Stimulated activated CD4-positive, alpha-beta T cell treated with anti-CD3 and anti-CD28 coated beads, Interleukin-1b, Interleukin-23, amount 100 ng/mL, for 24 hours (primary cell): ENCODE measurements at places on chromosomes 11 and 22.

- no peak for DNase-seq
Observed at GRCh38 chr11:118156531-118157185, 4.0 kb upstream of the SCN4B start.

GRCh38 chr11:65419772-65420481 lies 2.7 kb upstream of the NEAT1 start:
- DNase-seq, result peak; percentile 48

- DNase-seq, result no peak
Observed at GRCh38 chr11:65293909-65294381, 20.7 kb upstream of the CDC42EP2 start.

DNA sequence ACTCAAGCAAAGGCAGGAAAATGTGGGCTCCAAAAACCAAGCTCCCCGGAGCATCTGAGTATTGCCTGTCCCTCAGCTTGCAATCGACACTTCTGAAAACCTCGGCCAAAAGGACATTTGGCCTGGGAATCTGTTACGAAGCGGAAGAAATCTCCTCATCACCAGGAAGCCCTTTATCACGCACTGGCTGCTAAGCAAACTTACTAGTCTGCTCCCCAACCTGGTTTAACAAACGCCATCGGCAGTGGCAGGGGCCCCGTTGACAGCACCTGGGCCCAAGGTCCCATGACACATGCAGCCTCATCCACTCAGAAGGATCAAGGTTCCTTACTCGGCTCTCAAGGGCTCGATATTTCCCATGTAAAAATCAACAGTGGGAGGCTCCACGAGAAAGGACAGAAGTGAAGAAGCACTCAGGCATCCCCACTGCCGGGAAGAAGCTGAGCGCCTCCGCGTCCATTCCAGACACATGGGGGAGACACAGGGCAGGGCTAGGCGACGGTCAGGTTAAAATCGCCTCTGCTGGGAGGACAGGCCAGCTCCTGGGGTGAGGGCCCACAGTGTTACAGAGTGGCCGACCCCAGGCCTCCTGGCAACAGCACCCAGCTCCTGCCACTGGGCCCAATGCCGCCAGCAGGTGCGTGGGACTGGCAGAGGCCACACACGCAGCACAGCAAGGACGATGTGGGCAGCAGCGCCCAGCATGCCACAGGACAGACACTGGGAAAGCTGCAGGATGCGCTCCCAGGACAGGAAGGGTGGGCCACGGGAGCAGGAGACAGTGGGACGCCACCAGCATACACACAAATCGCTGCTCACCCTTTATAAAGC lies 27.1 kb downstream of the BRD1 start:
- no peak for DNase-seq

DNA sequence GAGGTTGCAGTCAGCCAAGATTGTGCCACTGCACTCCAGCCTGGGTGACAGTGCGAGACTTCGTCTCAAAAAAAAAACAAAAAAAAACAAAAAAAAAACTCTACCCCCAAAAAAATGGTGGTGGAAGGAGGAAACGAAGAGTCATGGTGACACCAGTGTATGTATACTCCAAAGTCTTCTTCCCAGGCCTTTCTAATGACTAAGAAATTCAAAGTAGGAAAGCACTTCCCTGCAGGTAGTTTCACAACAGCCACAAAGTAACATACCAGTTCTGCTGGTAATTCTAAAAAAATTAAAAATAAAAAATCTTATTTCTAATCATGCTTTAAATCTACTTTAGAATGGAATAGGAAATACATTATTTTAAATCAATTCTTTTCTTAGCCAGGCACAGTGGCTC lies 72.6 kb downstream of the DENND5A start:
- no peak for DNase-seq

- no peak for DNase-seq
Observed at GRCh38 chr11:115198321-115198741, 305.9 kb downstream of the CADM1 start.

DNA sequence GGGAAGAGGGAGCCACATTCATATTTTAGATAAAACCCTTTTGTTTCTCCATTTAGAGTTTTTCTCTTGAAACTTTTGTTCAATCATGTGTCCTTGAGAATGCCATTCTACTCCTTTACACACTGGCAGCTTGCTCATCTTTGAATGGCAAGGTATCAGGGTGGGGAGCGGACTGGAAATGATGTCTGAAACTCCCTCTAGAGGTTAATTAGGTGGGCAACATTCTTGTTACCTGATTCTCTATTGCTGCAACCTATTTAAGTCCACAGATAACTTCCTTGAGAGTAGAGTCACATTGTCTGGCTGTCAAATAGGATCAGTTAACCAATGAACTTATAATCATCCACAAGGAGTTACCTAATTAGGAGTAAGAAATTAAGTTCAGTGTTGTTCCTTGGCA lies 533.6 kb upstream of the API5 start:
- no peak for DNase-seq

GRCh38 chr22:49666146-49666809 lies 161.4 kb downstream of the BRD1 start:
- DNase-seq, result no peak

- DNase-seq, result no peak
Observed at GRCh38 chr11:1130276-1131032, 27.3 kb upstream of the MUC5AC start.

GRCh38 chr11:100273066-100273815 lies 413.8 kb upstream of the ARHGAP42 start:
- no peak for DNase-seq

DNA sequence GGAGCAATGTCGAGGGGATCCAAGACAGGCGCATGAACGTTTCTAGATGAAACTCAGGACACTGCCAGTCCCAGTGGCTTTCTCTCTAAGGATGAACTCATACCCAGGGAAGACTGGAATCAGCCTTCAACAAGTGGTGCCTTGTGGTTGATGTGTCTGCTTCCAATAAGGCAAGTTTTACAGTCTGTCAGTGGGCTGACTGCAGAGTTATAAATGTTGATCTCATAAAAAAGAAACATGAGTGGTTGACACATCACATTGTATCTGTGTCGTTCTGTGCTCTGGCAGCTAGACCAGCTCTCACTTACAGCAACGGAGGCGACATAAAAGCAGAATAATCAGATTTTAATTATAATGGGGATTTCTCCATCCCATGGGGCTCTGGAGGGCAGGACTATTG lies 96.7 kb downstream of the SNX19 start:
- DNase-seq, result no peak

DNA sequence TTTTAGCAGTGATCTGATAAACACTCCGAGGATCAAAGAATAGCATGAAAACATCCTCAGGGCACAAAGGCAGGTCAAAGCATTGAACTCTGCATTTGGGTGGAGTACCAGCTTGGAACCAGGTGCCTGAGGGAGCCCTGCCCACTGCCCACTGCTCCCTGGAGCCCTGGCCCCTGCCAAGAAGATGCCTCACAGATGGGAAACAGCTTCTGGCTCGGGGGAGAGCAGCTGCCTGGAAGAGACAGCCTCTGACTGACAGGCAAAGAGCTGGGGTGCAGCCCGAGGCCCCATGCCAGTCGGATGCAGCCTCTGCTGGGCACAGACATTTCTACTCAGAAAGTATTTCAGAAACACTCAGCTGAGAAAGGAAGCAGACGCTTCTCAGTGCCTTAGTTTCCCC lies 13.2 kb downstream of the LMO1 start:
- DNase-seq, result no peak

DNA sequence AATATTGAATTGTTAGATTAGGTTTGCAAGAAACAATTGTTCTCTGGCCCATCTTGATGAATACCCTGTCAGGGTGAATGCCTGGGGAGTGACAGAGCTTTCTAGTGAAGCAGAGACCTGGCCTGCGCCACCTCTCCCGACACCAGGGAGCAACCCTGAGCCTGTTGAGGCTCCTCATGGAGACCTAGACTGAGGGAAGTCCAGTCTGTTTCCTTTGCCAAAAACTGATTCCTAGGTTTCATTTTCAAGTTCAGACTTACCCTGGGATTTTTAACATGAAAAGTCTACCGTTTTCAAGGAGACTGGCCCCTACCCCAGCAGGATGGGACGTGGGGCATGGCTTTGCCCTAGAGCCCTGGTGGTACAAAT lies 173.7 kb upstream of the SORL1-AS1 start:
- no peak for DNase-seq

GRCh38 chr22:42895541-42895981 lies 38.5 kb upstream of the ARFGAP3 start:
- no peak for DNase-seq

GRCh38 chr22:37747080-37747714 lies 50.3 kb downstream of the TRIOBP start:
- no peak for DNase-seq

DNA sequence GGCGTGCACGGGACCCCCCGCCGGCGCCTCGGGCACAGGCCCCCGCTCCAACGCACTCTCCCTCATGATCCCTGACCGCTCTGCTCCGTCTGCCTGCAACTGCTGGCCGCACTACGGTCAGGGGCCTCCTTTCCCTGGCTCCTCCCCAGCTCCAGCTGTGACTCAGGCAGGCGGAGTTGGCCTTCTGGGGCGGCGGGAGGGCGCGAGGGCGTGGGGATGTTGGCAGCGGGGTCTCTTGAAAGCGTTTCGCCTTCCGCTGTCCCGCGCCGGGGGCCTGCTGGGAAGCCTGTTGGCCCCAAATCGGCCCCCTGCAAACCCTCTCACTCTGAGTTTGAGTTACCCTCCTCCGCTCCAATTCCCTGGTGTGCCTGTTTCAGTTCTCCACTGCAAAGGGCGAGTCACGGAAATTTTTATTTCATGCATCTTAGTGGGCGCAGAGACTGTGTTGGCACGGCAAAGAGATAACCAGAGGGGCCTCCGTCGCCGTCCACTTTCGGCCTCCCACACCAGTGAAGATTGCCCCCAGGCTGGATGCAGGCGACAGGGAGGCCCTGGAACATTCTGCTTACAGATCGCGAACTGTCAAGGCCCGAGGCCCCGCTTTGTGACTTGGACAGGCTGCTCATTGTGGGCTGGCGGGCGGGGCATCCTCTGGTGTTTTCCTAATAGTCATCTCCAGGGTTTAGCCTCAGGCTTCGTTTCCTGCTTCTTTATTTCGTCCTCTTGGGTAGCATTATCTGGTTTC lies at the start of gene CAVIN3:
TSS of gene CAVIN3 (minus strand) at position 91 of the 745 bp plus-strand sequence. CDS start at position 66, 25 bp downstream.
- DNase-seq, result peak; percentile 36

GRCh38 chr22:48192071-48192470 lies 1429.6 kb downstream of the TBC1D22A start:
- no peak for DNase-seq

GRCh38 chr11:19938169-19938856 lies 222.0 kb downstream of the DBX1 start:
- DNase-seq, result no peak

DNA sequence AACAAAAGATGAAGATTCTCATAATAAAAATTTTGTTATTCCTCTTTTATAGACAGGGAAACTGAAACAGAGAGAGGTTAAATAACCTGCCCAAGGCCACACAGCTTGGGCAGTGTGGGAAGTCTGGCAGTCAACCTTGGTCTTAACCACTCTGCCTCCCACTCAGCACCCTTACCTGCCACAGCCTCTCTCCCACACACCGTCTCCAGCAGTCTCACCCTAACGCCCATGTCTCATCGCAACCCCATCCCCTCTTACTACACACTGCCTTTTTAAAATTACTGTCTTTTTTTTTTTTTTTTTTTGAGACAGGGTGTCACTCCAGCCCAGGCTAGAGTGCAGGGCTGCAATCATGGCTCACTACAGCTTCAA lies 25.0 kb downstream of the ARRB1 start:
- no peak for DNase-seq

DNA sequence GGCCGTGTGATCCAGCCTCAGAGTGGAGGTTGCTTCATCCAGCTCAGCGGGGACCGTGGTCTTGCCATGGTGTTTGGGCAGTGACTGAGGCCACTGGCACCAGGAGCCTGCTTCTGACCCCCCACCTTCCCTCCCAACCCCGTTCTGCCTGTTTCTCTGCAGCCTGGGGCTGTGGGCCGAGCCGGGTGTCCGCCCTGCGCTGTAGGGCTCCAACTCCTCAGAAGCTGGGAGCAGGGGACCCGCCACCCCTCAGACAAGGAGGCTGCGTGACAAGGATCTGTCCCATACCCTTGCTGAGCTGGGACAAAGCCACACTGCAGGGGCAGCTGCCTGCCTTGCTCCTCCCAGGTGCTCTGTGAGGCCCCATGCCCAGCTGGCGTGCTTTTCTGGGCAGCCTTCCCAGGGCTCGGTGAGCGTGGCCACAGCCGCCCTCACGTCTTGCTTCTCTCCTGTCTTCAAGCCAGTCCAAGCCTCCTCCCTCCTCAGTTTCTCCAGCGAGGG lies 11.7 kb upstream of the ARFGAP3 start:
- DNase-seq, result no peak

- no peak for DNase-seq
Observed at GRCh38 chr11:83970061-83970671, 684.0 kb upstream of the CCDC90B start.

DNA sequence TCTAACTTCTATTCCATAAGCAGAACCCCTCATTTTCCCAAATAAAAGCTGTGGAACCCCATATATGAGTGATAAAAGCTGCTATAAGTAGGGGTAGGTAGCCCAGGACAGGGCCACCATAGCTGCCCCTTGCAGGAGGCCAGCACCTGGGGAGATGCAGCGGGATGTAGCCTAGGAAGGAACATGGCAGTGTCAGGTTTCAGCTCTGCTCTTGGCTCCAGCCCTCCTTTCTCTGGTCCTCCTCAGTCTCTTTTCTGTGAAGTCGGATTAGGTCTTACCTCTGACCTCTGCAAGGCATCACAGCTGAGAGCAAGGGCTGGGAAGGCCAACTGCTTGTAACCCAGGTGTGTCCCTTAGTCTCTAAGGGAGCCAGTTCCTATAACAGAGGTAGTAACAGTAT lies 135.6 kb downstream of the NAV2 start:
- no peak for DNase-seq

DNA sequence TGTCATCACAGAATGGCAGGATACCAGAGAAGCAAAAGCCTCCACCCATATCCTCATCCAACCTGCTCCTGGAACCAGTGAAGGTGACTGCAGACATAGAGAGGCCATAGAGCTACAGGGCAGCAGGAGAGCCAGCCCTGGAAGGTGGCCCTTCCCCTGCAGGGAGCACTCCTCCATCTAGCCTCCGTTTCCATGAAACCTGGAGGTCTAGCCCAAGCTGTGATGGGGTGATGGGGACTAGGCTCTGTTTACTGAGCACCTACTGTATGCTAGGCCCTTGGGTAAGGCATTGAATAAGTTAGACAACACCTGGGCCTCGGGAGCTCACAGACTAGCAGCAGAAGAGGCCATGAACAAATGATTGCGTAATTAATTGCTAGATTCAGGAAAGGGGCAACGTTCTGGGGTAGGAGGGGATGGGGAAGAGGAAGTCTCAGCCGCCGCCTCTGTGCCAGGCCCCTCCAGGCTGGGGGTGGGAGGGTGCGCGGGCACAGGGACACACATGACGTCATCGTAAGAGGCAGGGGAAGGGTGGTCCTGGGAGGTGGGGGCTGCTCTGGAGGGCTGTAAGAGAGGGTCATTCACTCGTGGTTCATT lies 784 bp upstream of the SYNGR1 start:
- no peak for DNase-seq

GRCh38 chr11:118895093-118896039 lies 11.7 kb downstream of the CXCR5 start:
- peak; percentile 61 for DNase-seq

DNA sequence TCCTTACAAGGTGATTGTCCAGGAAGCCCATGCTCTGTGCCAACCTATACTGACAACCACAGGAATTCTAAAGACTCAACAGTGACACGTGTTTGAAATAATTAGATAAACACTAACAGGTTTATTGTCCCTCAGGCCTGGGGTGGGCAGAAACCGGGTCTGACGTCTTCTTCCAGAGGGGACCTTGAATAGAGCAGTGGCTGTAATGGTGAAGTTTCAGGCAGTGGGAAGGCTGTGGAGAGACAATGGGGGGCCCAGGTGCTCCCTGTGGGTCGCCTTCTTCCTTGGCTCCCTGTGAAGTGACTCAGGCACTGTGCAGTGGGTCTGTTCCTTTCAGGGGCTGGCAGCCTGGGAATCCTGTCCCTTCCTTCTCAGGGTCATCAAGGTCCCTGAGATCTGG lies 54.6 kb downstream of the OTOG start:
- no peak for DNase-seq
